ENCODE measurements at places on chromosomes 7 and 10. TPM values are rescaled to one million over a fixed set of nuclear protein-coding genes. Genes with fewer than 3 reads are reported as not detected.
A peak's percentile ranks its signal among the peaks of the same experiment; 100 is the strongest.

KCNIP2 gene
- 18.9 TPM for total RNA-seq

CAMK2G gene
- total RNA-seq = 30.5 TPM

CYP26C1 gene
- 0.85 TPM for total RNA-seq

TBL2 gene
- 27.1 TPM for total RNA-seq

NCOA4 gene
- total RNA-seq = 146 TPM

FAM25A gene
- not detected for total RNA-seq

DNA sequence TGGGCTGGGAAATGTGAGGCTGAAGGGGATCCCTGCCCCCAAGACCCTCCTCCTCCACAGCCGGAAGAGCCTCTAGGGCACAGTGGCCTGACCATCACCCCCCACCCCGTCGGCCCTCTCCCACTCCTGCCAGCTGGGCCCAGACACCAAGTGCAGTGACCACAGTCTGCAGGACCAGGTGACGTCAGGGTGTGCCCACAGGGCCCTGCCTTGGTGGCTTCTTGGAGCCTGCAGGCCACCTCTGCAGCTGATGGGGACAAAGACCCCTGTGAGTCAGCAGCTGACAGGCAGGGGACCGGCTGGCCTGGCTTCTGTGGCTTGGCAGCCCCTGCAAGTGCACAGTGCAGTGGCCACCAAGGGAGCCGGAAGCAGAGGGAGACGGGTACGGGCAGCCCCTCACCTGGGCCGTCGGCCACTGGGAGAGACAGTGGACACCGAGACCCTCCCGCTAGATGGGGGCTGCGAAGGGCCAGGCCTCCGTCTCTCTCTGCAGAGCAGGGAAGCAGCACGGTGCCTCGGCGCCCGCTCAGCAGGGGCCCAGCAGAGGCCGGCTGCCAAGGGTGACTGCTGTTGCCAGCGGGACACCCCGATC, 274.6 kb downstream of the ELFN1 start:
- no peak for DNase-seq

DNA sequence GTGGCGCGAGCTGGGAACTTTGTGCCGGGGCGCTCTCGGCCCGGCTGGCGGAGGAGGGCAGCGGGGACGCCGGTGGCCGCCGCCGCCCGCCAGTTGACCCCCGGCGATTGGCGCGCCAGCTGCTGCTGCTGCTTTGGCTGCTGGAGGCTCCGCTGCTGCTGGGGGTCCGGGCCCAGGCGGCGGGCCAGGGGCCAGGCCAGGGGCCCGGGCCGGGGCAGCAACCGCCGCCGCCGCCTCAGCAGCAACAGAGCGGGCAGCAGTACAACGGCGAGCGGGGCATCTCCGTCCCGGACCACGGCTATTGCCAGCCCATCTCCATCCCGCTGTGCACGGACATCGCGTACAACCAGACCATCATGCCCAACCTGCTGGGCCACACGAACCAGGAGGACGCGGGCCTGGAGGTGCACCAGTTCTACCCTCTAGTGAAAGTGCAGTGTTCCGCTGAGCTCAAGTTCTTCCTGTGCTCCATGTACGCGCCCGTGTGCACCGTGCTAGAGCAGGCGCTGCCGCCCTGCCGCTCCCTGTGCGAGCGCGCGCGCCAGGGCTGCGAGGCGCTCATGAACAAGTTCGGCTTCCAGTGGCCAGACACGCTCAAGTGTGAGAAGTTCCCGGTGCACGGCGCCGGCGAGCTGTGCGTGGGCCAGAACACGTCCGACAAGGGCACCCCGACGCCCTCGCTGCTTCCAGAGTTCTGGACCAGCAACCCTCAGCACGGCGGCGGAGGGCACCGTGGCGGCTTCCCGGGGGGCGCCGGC, 870 bp downstream of the FZD1 start:
- peak; percentile 73 for DNase-seq

DNA sequence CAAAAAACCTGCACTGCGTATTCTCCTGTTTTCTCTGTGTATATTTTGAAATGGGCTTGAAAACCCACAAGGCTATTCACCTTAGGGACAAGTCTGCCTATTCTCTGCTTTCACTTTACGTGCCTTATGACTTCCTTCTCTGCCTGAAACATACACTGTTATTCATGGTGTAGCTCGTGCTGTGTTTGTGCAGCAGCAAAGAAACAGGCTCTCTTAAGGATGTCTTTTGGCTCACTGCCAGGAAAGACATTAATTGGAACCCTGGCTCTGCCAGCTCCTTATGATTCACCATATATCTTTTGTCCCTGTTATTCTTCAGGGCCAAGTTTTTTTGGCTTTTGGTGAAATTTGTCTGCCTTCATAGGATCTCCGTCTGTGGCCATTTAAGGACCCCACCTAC, 92.4 kb downstream of the TMEM106B start:
- DNase-seq = no peak

DNA sequence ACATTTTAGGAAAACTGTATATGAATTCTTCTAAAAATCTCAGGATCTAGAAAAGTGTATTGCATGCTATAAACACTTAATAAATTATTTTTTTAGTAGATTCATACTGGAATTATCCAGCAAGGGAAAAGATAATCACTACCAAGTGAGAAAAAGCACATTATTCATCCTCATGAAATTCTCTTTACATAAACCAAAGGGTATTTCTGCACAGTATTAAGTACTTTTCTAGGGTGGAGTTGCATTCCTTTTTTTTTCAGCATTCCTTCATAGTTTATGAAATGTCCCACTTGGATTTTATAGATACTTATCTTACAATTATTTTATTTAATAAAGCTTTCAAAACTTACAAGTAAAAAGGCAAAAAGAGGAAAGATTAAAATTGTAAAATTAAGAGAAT, 403.3 kb downstream of the HGF start:
- no peak for DNase-seq

DNA sequence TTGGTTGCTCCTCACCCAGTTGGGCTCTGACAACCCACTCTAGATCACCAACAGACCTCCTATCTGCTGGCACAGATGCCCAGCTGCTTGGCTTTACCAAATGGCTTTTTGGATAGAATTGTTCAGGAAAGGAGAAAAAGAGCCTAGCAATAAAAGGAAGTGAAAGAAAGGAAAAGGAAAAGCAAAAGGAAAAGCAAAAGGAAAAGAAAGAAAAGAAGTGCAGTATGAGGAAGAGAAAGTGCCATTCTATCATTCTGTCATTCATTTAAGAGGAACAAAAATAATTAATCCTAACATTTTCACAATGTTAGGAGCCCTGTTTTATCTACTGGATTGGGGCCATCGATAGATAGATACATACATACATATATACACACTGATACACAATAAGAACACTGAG, 353.6 kb downstream of the THSD7A start:
- no peak for DNase-seq

- DNase-seq = no peak
These were observed 486.2 kb upstream of the KLF6 start for GRCh38 chr10:4271193-4271592.

DNA sequence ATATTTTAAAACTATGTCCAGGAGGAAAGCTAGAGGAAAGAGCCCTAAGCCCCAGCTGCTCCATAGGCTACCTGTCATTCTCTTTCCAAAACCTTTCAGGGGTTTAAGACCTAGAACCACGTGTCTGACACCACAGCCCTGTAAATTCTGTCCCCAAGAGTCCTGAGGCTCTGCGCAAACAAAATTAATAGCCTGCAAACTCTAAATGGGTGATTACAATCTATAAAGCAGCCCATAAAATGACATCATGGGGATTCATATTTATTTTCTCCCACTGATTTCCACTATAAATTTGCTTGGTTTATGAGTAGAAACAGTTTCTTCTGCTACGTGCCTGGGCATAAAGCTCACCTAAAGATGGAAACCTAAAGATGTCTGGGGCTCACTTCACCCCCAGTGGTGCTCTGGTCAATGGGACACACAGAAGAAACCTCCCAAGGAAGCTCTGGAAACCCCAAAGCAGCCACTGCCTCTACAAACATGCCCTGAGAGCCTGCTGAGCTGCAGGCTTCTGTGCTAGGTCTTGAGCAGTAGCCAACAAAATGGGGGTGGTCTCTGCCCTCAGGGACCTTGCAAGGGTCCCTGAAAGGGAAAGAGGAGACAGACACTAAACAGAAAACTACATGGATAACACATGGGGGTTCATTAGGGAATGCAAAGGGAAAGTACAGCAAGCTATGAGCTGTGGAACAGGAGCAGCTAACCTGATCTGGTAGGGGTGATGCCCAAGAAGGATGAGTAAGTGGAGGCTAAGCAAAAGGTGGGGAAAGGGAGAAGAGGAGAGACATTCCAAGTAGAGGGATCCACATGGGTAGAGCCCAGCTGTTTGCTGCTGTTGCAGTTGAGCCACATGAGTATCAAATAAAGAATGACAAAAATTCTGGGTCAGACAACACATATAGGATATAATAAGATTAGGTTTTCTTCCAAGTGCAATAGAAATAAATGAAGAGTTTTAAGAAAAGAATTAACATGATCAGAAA, 331.7 kb downstream of the KCNMA1 start:
- no peak for DNase-seq

- DNase-seq = no peak
These were observed 122.3 kb downstream of the WDR37 start for GRCh38 chr10:1178506-1178905.

GRCh38 chr10:96502561-96503282, 11.0 kb downstream of the TLL2 start:
- DNase-seq = no peak

- peak; percentile 73 for DNase-seq
These were observed 615 bp upstream of the CNTNAP2 start for GRCh38 chr7:146115851-146116520.

- no peak for DNase-seq
These were observed 232.3 kb downstream of the MAGI2 start for GRCh38 chr7:79221211-79221610.

DNA sequence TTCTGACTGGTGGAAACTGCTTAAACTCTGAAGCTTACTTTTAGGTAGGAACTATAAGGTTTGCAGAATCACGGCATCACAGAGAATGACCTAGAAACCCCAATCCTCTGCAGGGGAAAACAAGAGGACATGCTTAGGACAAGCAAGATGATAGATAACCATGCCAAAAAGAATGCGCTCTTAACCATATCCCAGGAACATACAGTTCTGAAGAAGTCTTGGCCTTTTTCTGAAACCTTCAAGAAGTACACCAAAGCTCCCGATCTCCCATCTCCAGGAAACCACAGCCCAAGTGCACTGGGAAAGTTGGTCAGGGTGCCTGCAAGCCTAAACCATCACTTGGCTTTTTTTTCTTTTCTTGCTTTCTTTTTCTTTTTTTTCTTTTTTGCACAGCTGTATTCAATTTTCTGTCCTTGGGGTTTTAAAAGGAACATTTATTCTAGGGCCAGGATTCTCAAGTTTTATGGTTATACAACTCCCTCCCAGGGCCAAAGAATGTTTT, 12.2 kb upstream of the SVIL start:
- no peak for DNase-seq

All from sciatic nerve (tissue), 2 donors.